AG09309 (cell line): ENCODE measurements at places on chromosomes 2 and 18.

DNA sequence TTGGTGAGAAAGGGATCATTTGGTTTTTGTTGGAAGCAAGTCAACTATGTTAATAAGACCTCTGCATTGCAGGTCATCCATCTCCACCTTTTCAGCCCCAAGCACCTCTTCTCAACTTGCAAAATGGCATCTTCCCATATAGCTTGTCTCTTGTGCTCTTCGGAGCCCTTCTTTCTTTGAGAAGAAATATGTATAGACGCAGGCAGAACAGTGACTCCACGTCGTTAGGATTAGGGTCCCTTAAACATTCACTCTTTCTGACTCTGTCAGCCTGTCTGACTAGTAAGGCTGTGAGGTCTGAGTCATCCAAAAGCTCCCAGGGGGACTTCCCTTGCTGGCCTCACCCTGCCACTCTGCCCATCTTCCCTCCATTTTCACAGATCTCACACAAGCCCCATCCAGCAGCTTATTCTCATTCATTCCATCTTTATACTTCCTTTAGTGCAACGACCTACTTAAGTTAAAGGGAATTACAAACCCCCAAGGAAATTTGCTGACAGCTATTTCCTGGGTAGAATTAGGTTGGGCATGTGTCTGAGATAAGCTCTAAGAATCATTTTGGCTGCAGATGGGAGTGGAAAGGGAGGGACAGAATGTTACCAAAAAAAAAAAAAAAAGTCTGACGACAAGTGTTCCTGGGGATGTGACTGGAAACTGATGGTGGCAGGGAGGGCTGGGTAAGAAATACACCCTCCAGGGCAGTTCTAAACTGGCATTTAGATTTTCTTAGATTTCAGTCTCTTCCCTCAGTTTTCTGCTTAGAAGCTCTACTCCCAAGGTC, 37.7 kb upstream of the MEX3C start:
- DNase-seq = no peak

DNA sequence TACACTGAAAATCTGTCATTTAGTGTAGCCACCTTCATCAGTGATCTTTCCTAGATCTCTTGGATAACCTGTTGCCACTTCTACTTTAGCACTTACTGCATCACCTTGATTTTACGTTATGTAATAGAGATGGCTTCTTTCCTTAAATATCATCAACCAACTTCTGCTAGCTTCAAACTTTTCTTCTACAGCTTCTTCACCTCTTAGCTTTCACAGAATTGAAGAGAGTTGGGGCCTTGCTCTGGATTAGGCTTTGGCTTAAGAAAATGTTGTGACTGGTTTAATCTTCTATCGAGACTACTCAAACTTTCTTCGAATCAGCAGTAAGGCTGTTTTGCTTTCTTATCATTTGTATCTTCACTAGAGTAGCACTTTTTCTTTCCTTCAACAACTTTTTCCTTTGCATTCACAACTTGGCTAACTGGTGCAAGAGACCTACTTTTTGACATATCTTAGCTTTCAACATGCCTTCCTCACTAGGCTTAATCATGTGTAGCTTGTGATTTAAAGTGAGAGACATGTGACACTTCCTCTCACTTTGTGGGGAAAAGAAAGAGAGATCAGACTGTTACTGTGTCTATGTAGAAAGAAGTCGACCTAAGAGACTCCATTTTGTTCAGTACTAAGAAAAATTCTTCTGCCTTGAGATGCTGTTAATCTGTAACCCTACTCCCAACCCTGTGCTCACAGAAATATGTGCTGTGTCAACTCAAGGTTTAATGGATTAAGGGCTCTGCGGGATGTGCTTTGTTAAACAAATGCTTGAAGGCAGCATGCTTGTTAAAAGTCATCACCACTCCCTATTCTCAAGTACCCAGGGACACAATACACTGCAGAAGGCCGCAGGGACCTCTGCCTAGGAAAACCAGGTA, 99.6 kb downstream of the ATL2 start:
- DNase-seq = no peak

- DNase-seq = no peak
These were observed 86.6 kb downstream of the MYCN start for GRCh38 chr2:16026816-16027501.

GRCh38 chr2:58762176-58762781, 521.2 kb upstream of the FANCL start:
- no peak for DNase-seq

- no peak for DNase-seq
These were observed 50.3 kb downstream of the HK2 start for GRCh38 chr2:74884118-74884762.

DNA sequence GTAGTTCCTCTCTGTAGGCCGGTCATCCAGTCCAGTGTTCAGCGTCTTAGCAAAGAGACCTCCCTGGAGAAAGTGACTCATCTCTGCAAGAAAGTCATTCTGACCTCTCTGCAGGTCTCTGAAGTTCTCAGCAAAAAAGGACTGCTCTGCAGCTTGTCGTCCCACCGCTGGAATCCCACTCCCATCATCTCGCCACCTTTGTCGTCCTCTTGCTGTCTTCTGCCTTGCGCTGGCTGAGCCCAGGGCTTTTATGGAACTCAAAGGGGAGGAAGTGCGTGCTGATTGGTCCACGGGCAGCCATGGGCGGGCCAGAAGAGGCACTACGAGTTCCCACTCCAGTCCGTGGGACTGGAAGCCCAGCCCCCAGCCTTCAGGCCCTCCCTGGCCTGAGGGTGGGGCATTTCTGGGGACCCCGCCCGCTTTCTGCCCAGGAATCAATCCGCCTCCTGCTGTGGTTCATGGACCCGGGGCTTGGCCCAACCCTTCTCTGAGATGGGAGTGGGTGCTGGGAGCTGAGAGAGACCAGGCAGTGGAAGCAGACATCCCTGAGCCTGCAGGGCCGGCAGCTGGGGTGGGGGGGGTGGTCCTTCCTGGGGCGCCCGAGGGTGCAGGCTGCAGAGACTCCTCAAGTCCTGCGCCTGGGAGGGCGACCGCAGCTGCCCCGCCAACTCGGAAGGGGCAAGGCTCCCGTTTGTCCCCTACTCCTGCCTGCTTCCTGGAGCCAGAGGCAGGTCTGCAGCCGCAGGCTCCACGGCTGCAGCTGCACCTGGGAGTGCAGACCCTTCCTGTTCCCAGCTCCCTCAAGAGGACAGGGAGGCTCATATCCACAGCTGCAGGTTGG, 660.7 kb upstream of the RAB6C start:
- DNase-seq = no peak

DNA sequence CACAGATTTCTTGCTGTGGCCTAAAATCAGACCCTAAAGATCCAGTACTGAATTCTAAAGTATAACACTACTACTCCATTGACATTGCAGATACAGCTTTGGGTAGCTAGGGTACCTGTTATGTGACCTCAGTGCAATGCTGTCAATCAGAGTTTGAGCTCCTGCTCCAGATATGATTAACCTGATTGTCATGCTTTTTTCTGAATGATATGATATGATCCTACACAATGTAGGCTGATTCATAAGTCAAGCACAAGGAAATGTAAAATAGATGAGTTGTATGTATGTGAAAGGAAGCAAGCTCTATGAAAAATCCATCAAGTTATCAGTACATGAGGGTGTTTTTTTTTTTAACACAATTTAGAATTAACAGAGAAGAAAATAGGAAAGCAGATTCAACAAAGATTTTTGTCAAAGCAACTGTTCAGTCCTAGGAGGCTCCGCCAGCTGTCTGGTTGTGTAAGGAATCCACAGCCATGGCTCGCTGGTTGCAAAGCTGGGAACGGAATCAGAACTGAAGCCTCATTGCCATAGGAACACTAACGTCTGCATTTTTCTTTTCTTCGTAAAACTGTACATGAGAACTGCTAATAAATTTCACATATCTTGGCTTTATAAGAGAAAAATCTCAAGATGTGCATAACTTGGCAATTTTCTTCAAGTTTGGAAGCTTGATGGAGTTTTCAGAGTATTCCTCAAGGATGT, 52.9 kb downstream of the NR4A2 start:
- DNase-seq = no peak

- peak; percentile 87 for DNase-seq
These were observed 81.3 kb downstream of the CDC42EP3 start for GRCh38 chr2:37590119-37590571.
